ENCODE measurements at places on chromosomes 7 and 10.

GRCh38 chr7:25886387-25887240, 265.4 kb upstream of the NFE2L3 start:
- no peak for DNase-seq

DNA sequence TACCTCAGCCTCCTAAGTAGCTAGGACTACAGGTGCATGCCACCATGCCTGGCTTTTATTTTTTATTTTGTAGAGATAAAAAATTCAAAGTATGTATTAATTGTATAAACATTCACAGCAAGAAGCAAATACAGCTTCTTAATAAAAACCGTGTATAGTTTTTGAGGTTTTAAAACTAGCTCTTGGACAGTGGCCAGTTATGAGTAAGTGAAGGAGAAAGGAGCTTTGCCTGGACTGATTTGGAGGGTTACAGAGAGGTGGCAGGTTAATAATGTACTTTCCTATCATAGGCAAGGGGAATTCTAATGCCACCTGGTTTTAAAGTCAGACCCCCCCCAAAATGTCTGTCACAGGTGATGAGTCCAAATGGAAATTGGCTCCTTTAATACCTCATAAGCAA, 43.4 kb downstream of the ZNRF2 start:
- DNase-seq, result no peak

- DNase-seq, result no peak
Measured at GRCh38 chr10:66671562-66671961, 254.3 kb upstream of the LRRTM3 start.

DNA sequence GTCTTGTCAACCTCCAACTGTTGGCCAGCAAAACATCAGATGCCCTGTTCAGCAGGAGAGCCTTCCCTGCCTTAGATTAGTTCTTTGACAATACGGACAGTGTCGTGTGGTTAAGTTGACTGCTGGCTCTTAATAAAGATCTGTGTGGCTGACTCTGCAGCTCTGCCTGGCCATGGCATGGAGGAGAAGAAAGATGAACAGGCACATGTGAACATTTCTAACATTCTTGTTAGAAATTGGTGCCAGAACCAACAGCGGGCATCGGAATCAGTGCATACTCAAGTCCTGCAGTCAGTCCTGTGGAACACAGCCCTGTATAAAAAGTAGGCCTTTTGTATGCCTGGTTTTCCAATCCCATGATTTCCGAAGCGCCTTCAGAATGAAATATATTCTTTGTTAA, 455.6 kb downstream of the POM121L12 start:
- no peak for DNase-seq

DNA sequence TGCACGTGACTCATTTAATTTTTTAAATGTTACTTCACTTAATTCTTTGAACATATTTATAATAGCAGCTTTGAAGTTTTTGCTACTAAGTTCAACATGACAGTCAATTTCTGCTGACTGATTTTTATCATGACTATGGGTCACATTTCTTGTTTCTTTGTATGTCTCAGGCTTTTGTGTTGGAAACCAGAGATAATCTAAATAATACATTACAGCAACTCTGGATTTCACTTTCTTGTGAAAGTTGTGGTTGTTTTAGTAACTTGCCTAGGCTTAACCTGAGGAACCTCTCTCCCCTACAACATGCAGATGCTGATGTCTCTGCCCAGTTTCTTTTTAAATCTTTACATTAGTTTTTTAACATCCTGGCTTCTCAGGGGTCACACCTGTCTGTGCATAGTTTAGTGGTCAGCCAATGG, 180.8 kb downstream of the CCDC71L start:
- DNase-seq, result no peak

- DNase-seq, result no peak
Measured at GRCh38 chr10:21413680-21414079, 111.8 kb downstream of the SKIDA1 start.

DNA sequence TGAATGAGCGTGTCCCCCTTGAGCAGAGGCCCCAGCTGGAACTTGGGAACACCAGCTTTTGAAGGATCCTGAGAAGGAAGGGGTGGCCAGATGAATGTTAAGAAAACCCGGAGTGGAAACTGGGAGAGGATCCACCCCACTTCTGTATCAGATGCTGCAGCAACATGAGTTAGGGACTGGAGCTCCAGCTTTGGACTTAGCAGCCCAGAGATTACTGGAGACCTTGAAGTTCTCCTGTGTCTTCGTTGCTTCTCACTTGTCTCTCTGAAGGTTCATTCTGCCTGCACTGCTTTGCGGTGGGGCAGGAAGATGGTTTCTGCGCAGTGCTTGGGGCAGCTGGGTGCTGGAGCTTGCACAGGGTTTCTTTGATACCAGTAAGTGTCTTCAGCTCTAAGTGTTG, 9.3 kb downstream of the TMEM248 start:
- no peak for DNase-seq

All from hippocampal formation (tissue), 2 donors.